ENCODE measurements at places on chromosomes 16 and 17.

DNA sequence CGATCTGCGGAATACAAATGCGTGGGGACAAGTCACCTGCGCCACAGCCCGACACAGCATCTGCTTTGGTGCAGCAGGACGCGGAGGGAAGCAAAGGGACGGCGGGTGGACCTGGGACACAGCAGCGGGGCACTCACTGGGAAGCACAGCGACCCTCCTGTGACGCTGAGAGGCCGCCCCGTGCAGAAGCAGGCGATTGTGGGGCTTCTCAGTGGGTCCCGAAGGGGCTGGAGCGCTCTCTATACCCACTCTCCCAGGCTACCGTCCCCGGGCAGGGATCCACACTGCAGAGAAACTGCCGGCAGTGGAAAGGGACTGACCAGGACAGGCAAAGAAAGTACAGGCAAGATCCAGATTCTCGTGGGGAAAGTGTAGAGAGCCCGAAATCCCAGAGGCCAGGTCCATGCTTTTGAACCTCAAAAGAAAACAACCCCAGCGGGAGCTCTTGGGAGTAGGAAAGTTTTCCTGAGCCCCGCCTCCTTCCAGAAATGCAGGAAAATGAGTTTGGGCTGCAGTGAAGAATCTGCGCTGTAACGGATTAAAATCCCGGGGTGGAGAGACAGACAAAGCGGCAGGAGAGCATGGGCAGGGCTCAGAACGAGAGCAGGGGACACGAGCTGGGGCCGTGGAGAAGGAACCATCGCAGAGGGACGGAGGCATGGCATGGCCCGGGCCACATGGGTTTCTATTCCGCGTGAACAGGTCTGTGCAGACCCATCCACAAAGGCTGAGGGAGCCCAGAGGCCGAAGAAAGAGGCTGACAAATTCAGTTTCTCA lies 12.7 kb downstream of the COX4I1 start:
- DNase-seq = no peak

DNA sequence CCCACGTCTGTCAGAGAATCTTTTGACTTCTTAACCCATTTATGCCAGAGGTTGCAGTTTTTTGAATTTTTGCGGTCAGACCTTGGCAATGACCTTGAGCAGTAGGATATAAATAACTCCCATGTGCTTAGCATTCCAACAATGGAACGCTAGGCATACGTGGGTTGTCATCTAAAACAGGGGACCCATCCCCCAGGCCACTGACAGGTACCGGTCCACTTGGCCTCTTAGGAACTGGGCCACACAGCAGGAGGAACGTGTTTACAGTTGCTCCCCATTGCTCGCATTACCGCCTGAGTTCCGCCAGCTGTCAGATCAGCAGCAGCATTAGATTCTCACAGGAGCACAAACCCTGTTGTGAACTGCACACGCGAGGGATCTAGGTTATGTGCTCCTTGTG lies 76.8 kb upstream of the LGALS9 start:
- DNase-seq = no peak

DNA sequence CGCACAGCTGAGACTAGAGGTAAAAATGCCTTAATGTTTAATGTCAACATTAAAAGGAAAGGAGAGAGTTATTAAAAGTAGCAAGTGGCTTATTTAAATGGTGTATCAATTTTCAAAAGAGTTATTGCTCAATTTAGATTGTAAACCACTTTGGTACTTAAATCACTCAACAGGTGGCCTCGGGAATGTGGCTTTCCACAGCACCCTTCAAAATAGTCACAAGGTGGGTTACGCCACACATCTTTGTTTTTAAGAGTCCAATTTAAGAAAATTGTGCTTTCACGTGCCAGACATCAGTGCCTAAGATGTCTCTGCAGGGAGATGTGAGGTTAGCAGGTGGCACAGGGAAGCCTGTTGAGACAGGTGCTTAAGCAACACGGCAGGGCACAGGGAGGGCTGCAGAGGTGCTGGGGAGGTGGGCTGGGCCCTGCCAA lies 27.5 kb upstream of the ADCY7 start:
- no peak for DNase-seq

DNA sequence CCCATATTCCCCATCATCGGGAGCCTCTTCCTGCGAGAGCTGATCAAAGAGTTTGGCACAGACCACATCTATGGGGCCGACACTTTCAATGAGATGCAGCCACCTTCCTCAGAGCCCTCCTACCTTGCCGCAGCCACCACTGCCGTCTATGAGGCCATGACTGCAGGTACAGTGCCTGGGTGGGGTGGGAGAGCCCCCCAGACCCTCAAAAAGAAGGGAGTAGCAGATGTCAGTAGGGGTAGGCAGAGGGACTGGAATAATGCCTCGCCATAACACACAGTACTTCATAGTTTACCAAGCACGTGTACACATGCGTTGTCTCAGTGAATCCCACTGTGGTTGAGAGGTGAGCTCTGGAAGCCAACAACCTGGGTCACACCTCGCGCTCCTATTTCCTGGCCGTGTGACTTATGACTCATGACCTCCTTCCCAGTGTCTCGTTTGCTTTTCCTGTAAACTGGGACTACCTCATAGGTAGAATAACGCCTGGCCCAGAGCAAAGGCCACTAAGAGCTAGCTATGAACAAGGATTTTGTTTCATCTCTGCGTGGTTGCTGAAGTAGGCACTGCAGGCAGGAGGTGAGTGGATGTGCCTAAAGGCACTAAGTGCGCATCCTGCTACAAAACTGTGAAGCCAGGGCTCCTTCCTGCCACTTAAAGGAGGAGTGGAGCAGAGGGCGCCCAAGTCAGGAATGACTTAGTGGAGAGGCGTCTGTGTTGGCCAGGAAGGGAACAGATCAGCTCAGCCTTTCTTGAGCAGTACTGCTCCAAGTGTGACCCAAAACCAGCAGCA lies 5.2 kb downstream of the NAGLU start:
- DNase-seq = peak; percentile 24

- no peak for DNase-seq
These were observed 71.9 kb upstream of the GAS7 start for GRCh38 chr17:10270258-10270657.

DNA sequence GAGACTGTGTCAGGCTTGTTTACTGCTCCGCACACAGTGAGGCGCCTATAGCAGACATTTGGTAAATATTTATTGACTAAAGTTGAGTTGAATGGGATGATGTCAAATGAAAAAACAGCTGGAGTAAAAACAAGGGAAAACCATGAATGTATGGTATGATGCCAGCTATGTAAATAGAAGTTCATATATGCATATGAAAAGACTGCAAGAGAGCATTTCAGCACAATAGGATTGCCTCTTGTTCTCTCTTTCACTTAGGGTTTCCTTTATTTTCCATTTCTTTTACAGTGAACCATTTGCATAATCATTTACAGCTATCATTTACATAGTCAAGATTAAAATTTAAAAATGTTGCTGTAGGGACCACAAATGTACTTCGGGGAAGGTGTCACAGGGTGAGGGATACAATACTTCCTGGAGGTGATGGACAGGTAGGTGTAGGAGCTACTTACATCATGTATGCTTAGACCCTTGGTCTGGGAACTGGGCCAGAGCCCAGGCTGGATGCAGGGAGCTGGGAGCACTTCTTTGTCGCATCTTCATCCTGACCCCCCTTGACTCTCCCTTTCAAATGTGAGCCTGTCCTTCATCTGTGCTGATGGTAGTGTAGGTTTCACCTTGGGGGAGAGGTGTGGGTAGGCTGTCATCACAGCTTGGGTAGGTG lies 113.3 kb downstream of the UTP18 start:
- no peak for DNase-seq

DNA sequence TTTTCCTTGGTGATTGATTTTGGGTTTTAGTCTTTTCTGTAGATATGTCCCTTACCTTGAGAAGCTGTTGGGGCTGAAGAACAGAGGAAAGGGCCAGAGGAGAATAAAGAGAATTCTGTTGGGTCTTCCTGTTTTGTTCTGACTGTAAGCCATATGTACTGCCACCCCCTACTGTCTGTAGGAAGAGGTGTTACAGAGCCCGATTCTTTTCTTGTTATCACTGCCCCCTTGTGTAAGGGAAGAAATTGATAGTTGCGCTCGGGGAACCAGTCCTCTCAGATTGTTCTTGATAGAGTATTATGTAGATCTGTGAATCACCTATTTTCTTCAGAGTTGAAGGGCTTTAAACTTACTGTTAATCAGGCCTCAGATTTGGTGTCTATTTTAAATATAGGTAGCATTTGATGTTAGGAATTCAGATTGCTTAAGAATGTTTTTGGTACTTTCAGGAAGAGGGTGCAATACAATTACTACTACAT lies 2.4 kb downstream of the TANC2 start:
- DNase-seq = peak; percentile 55

- DNase-seq = no peak
These were observed 11.5 kb downstream of the APPBP2 start for GRCh38 chr17:60514500-60514899.

- no peak for DNase-seq
These were observed 64.6 kb downstream of the FTO start for GRCh38 chr16:53768593-53768992.

DNA sequence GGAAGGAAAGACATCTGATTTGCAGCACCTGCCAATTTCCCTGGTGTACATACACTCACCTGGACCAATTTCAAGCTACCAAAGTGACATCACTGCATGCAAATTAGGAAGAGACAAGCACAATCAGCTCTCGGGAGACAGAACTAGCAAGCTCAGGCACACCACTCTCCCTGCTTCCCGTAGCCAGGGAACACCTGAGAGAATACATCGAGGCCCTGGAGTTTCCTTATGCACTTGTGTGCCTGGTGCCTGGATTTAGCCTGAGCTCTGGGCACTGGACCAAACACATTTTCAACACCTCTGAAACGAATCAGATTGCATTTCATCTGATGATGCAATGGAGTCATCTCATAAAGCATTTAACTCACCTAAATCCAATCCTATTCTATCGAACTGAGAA lies 110.5 kb downstream of the HS3ST2 start:
- no peak for DNase-seq

- no peak for DNase-seq
These were observed 4.8 kb downstream of the SLC7A5 start for GRCh38 chr16:87864331-87864989.

GRCh38 chr17:80005360-80006338 lies 30.0 kb downstream of the TBC1D16 start:
- DNase-seq = peak; percentile 66

Measured in activated CD4-positive, alpha-beta T cell treated with anti-CD3 and anti-CD28 coated beads for 48 hours (primary cell).